ENCODE measurements at places on chromosomes 4 and X.

DNA sequence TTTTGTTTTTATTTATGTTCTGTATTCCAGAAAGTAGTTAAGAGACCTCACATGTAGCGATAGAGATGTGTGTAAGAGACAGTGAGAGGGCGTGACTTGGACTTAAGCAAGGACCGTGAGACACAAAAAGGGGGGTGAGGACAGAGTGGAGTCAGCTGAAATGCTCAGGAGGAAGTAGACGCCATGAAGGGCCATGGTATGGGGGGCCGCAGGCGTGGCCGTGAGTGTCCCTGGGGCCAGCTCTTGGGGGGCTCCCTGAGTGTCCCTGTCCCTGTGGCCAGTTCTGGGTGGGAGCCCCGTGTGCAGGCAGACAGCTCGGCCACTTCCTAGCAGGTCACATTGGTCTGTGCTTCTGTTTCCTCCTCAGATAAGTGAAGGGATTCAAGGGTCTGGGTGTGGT, 23.0 kb upstream of the MSANTD1 start:
- DNase-seq, result no peak

- DNase-seq, result no peak
Observed at GRCh38 chr4:154189346-154189745, 302.3 kb downstream of the DCHS2 start.

DNA sequence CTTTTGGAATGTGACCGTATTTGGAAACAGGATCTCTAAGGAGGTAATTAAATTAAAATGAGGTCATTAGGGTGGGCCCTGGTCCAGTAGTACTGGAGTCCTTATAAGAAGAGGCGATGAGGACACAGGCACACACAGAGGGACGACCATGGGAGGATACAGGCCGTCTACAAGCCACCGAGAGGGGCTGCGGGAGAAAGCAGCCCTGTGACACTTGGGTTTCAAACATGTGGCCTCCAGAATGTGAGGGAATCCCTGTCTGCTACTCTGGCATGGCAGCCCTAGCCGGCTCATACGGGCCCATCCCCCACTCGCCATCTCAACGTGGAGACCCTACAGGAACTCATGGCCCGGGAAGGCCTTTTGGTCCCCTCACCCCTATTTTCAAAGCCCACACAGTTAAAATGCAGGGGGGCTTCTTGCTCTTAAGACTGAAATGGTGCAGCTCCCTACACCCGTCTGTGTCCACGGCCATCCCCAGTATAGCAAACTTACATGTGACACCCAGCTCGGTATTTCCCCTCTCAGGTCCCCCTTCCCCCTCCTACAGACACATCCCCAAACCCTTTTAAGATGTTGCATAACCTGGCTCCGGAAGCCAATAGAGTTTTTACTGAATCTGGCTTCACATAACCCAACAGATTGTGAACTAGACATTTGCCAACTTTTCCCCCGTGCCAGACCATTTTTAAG, 124.1 kb upstream of the TBL1X start:
- no peak for DNase-seq

- no peak for DNase-seq
Observed at GRCh38 chr4:70772929-70773555, 51.3 kb downstream of the RUFY3 start.

- no peak for DNase-seq
Observed at GRCh38 chr4:70833675-70834074, 6.0 kb downstream of the GRSF1 start.

- no peak for DNase-seq
Observed at GRCh38 chrX:146055733-146056132, 238.1 kb downstream of the SLITRK2 start.

DNA sequence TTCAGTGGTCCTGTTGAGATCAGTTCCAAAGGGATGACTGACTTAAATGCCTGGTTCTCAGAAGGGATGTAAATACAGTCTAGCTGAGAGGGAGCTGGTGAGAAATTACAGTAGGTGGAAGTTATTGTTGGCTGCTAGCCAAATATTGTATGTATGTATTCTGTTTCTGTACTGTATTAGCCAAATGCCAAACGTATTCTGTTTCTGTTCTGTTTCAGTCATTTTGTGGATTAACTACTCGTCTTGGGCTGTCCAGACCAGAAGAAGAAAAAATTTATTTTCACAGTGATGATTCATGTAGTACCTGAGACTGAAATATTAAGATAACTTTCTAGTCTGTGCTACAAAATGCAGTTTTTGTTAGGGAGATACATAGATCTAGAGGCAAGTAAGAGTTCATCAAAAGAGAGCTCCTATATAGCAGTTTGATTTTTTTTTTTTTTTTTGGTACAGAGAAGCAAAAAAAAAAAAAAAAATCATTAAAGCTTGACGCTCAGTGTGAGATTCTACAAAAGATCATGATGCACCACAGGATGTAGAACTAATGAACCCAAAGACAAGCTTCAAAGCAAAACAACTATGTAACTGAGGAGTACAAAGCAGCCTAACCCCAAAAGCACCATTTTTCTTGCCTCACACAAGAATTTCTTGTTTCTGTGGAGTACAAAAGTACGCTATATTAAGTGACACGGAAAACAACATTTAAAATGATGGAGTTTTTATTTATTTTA, 54.8 kb downstream of the CASP6 start:
- no peak for DNase-seq

DNA sequence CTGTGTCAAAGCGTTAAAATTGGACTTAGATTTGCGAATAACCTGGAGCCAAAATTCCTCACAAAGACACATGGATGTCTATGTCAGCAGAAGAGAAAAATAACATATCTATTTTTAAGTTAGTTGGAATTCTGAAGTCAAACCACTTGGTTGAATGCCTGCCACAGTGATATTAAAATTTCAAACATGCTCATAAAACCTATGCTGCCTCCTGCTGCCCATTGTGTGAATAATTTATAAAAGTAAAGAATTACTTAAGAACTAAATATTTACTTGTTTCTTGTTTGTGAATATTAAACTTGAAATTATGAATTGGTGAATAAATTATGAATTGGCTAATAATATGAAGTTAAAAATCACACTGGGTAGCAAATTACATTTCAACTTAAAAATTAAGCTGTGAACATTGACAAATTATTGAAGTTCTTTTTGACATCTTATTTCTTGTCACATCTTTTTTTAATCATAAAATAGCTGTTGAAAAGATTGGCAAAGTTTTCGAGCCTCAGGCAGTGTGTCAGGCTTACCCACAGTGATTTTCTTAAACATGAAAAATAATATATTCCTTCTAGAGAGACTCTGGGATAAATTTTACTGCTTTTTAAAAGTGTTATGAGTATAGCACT, 35.4 kb downstream of the FABP2 start:
- DNase-seq, result peak; percentile 23

GRCh38 chr4:5854929-5855328, 38.0 kb downstream of the CRMP1 start:
- no peak for DNase-seq

GRCh38 chr4:24896977-24897376, 15.9 kb downstream of the CCDC149 start:
- no peak for DNase-seq

DNA sequence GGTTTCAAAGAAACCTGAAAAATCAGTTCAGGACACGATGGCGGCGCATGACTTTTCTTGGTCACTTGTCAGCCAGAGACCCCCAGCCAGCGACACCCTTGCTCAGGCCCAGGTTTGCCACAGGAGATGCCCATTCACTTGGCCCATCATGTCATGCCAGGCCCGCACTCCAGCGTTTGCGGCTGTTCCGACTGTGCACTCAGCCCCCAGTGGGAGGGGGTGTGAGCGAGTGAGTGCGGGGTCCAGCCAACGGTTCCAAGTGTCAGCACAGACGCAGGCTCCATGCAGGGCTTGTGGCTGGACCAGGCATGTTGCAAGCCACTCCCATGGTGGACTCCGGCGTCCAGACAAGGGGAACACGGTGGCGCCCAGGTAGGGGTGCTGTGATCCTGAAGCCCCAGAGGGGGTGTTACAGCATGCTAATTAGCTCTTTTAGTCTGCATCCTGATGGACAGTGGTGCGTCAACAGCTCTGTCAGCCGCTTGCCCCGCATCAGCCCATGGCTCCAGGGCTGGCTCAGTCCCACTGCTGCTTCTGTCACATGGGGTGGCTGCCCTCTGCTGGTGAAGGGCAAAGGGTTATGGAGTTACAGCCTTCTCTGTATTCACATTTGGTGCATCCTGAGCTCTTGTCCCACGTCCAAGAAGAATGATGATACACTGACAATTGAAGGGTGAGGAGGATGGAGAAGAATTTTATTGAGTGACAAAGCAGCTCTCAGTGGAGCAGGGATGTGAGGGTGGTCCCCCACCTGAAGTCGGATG, 3.7 kb upstream of the MAEA start:
- no peak for DNase-seq

GRCh38 chr4:16550531-16550930, 324.3 kb upstream of the TAPT1 start:
- DNase-seq, result no peak

- no peak for DNase-seq
Observed at GRCh38 chrX:132017431-132018185, 5.5 kb upstream of the STK26 start.

DNA sequence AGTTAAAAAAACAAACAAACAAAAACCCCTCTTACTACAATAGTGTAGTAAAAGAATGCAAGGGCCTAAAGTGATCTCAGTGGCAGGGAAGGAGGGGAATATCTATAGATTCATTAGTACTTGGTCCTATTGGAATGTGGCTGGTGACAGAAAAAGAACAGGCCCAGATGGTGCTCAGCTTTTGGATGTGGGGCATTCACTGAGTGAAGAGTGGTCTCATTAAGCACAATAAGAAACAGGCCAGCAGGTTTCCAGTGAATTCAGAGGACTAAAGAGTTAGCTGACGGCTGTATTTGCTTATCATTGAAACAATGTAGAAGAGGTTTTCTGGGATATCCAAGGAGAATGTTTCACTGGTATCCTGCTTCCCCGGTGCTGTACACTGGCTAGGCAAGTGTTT, 243.8 kb upstream of the HHIP start:
- no peak for DNase-seq

DNA sequence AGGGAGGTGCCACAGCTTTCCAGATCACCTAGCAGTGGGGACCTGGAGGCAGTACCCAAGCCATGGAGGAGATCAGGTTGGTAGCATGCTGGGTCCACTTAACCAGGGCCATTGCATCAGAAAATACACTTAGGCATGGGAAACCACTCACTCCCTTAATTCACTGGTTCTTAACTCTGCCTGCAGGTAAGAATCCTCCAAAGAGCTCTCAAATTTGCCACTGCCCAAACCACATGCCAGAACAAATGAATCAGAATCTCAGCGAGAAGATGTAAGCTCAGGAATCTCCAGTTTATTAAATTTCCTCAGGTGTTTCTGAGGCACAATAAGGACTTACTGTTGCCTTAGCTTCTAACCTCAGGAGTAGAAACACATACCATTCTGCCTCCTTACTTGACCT, 327.7 kb upstream of the RASGEF1B start:
- DNase-seq, result no peak

DNA sequence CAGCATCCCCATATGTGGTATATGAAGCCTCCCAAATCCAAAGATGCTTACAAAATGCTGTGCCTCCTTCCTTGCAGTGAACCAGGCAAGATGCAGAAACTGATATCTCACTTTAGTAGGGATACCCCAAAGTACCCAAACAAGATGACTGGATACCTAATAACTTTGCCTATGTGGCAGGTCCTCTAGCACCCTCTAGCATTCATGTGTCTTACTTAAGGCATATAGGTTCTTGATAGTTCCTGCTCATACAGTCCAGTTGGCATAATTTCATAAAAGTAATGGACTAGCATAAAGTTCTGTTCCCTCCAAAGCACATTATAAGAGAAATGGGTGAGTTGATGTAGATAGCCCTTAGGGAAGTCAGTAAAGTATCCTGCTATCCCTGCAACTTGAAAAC, 36.8 kb upstream of the SPP1 start:
- DNase-seq, result no peak

DNA sequence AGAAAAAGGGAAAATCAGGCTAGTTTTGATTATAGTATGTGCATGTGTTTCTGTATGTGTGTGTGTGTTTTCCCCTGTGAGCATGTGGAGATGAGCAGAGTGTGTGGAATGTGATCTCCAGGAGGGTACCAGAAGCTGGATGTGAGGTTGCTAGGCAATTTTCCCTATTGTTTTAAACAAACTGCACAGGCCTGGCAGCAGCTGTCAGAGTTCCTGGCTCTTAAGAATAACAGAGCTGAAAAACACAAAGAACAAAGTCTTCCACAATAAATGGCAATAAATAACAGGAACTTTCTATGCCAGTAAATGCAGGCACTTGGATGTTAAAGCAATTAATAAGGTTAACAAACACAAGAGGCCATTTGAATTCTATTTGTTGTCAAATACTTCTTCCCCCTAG, 344.6 kb upstream of the CTSO start:
- DNase-seq, result no peak

GRCh38 chr4:148091896-148092295, 350.3 kb downstream of the NR3C2 start:
- no peak for DNase-seq

DNA sequence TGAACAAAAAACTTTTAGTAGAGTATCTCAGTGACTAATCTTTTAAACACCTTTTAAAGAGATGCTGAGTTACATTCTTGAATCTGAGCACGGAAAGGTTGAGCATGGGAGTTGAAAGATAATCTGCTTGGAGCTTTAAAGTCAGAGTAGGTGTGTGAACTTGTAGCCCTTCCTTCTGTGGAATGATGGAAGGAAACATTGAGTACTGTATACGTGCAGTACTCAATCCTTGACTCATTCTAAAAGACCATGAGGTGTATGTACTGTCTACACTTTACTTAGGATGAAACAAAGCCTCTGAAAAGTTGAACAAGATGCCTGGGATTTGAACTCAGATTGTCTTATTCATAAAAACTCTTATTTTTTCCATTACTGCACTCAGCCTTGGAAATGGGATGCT, 3.4 kb downstream of the ENOPH1 start:
- no peak for DNase-seq
